ENCODE measurements at places on chromosomes 1 and 21.

GRCh38 chr1:223737342-223737741 is 25.0 kb downstream of the CAPN2 start:
- no peak for DNase-seq

DNA sequence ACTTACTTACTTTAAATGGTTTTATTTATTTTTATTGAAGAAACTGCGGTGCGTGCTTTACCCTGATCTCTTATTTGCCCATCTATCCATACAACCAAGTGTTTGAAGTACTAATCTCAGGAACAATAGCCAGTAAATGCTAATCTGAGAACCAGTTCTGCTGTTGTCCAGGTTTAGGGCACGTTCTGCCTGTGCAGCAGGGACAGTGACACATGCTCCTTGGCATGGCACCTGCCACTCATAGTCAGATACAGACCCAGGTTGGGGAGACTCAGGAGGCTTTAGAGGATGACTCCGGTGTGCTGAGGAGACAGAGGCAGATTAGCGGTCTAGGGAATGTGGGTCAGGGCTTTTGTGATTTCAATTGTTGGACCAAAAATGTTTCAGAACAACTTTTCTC is 83.6 kb downstream of the NRIP1 start:
- no peak for DNase-seq

- no peak for DNase-seq
These were observed 137.7 kb downstream of the ACTL8 start for GRCh38 chr1:17892851-17893250.

GRCh38 chr1:88608139-88608943 is 75.7 kb upstream of the PKN2 start:
- no peak for DNase-seq

- DNase-seq, result no peak
These were observed 40.4 kb downstream of the PHC2 start for GRCh38 chr1:33390542-33390941.

DNA sequence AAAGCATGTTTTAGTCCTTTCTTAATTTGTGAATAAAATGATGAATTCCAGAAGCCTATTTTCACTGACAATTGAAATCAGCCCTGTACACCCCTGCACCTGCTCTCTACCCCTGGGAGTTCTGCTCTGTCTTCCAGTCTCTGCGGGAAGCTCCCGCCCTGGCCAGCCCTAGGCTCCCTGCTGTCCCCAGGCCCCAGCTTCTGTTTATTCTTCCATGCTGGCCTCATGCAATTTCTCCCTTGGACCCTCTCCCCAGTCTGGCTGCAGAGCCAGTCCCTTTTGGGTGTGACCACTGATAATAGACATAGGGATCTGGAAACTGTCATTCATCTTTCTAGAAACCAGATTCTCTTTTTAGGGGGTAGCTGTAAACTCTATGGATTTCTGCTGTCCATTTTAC is 258.6 kb downstream of the GRIK3 start:
- no peak for DNase-seq

DNA sequence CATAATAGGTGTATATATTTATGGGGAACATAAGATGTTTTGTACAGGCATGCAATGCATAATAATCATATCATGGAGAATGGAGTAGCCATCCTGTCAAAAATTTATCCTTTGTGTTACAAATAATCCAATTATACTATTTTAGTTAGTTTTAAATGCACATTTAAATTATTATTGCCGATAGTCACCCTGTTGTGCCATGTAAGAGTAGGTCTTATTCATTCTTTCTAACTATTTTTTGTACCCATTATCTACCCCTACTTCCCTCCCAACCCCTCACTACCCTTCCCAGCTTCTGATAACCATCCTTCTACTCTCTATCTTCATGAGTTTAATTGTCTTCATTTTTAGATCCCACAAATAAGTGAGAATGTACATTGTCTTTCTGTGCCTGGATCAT is 8.3 kb upstream of the VN1R5 start:
- no peak for DNase-seq

DNA sequence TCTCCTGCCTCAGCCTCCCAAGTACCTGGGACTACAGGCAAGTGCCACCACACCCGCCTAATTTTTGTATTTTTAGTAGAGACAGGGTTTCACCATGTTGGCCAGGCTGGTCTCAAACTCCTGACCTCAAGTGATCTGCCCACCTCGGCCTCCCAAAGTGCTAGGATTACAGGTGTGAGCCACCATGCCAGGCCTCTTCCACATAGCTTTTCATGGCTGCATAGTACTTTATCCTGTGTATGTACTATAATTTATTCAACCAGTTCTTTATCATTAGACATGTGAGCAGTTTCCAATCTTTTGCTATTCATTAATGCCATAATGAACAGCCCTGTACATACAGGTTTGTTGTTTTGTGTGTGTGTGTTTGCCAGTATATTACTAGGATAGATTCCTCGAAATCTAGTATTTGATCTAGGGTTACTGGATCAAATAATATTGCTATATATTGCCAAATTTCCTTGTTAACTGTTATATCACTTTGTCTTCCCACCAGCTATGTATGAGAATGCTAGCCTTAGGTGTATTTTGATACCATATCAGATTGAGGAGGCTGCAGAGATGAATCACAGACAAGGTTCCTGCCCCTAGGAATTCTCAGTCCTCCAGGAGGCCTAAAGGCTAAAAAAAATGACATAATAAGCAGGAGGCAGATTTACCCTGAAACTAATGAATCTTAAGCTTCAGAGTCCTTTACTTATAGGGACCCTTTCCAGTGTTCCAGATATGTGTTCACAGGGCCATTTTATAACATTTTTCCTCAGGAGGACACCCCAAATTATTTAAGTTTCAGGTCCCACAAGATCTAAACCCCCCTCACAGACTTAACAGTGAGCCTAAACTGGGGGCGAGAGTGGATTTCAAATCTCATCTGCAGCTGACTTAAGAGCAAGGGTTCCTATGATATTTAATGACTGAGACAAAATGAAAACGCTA is 2.1 kb upstream of the PDIK1L start:
- DNase-seq, result no peak

DNA sequence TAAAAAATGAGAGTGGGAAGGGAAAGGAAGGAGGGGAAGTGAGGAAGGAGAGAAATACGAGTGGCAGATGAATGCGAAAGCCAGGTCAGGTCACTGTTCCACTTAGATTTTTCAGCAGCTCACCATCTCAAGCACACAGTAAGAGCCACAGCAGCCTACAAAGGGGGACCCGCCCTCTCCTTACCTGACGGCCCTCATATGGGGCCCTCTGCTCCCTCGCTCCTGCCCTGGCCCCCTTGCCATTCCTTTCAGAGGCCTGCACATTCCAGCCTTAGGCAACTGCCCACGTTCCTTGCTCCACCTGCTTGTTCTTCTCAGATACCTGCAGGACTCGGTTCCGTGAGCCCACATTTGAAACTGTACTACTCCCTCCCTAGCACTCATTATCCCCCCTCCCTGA is 22.0 kb downstream of the VPS26C start:
- DNase-seq, result no peak

GRCh38 chr1:194078765-194079164 is 892.4 kb upstream of the B3GALT2 start:
- no peak for DNase-seq

DNA sequence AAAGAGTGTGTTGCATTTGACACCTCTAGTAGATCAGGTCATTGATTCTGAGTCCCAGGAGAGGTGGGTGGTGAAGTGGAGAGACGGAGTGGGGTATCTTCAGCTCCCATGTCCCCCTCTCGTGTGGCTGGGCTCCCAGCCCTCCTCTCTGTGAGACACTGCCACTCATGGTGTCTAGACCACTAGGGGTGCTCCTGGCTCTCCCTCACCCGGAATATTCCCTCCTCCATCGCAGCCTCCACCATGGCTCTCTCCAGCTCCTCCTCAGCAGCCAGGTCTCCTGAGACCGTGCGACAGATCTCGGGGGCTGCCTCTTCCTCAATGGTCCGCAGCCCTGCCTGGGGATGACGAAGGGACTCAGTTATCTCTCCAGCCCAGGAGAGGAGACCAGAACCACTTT is 20.6 kb upstream of the KIF21B start:
- no peak for DNase-seq

GRCh38 chr1:8903908-8904650 is 25.6 kb upstream of the ENO1 start:
- DNase-seq, result no peak

GRCh38 chr1:245091818-245092637 is 62.8 kb upstream of the KIF26B start:
- no peak for DNase-seq

GRCh38 chr1:73475316-73475870 is 722.6 kb downstream of the LRRIQ3 start:
- no peak for DNase-seq

- DNase-seq, result no peak
These were observed 555.3 kb downstream of the NUF2 start for GRCh38 chr1:163877016-163877415.

- DNase-seq, result no peak
These were observed 91.1 kb downstream of the DMRTB1 start for GRCh38 chr1:53550201-53550741.

- no peak for DNase-seq
These were observed 55.6 kb downstream of the L1TD1 start for GRCh38 chr1:62250126-62250726.

DNA sequence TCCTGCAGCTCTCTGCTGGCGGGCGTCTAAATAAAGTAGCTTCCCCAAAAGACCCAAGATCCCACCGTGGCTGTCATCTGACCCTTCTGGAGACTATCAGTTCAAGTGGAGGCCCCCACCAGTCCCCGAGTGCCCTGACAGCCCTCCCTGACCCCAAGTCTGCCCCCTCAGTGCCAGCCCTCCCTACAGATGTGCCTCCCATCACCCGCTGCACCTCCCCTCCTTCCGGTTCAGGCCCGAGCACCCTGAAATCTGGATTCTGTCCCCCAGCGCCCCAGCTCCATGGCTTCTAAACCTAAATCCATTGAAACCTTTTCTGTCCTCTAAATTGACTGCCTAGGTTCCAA is 595 bp downstream of the IL10RB start:
- no peak for DNase-seq

DNA sequence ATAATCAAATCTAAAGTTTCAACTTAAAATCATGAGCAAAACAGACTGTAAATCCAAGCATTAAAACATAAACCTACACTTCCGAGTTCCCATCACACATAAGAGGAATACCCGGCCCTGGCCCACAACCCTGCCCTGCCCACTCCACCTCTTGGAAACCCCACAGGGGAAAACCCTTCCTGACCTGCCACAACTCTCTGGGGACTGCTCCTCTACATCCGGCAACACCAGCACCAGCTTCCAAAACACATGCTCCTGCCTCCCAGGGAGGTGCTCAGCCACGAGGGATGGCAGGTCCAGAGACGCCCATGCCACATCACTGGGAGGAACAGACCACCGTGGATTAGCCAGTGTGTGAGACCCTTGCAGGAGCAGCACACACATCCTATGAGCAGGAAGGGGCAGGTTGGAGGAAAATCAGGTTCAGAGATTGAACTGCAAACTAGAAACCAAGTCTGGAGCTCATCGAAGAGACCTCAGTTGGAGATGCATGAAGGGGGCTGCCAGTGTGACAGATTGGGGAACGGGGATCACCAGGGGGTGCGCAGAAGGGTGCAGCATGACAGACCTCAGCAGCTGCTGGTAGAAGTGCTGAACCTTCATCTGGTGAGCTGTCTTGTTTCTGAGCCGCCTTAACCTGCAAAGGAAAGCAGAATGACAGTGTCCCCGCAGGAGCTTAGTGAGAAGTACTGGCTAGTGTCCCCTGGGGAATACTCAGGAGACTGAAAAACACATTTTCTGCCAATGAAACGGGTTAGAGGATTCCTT is 25.8 kb upstream of the LSS start:
- DNase-seq, result no peak

DNA sequence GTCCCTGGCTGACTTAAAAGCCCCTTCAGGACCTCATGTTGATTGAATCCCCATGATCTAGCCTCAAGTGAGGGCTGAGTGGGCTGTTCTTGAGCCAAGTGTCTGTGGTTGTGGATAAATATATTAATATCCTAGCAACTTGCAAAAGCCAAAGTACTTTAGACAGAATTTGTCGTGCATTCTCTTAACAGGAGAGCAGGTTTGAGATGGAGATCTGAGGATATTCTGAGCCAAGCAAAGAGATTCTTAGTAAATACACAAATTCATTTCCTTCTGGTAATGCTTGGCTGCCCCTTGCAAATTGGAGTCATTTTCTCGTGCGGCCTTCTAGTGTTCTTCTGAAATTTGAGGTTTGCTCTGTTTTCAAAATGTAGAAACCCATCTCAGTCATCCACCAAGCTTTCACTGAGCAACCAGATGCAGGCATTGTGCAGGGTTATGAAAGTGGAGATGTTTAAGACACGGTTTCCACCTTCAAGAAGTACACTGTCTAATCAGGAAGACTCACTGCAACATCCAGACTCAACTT is 242.1 kb upstream of the JUN start:
- no peak for DNase-seq
